A549 treated with Hydrocortisone at 1 μM for 4 hours (cell line): ENCODE measurements at places on chromosomes 13 and 19. TPM values are rescaled to one million over a fixed set of nuclear protein-coding genes. Genes with fewer than 3 reads are reported as not detected.

Gene PPM1N
- total RNA-seq, result 6.8 to 9.0 TPM (median 7.4 TPM) in 5 replicates

Gene RAB4B
- 14.0 to 20.1 TPM (median 17.1 TPM) in 5 replicates for total RNA-seq

Gene SLC8A2
- 0.16 to 0.23 TPM (median 0.22 TPM) in 5 replicates for total RNA-seq

Gene NRTN
- total RNA-seq, result 0.55 to 1.4 TPM (median 1.2 TPM) in 5 replicates

Gene GPR4
- 0.29 to 0.56 TPM (median 0.38 TPM) in 5 replicates for total RNA-seq

Gene GJB6
- total RNA-seq, result 0.06 TPM in 1 of 5 replicates, not detected in the others

Gene CEACAM5
- 1.4 to 2.1 TPM (median 1.6 TPM) in 5 replicates for total RNA-seq

Gene TNFSF9
- total RNA-seq, result 2.3 to 4.8 TPM (median 4.5 TPM) in 5 replicates

Gene TNNT1
- 108 to 144 TPM (median 132 TPM) in 5 replicates for total RNA-seq

Gene RAB20
- total RNA-seq, result 1.5 to 2.1 TPM (median 1.8 TPM) in 5 replicates

Gene CCDC70
- total RNA-seq, result not detected in 5 replicates

Gene NLRP4
- total RNA-seq, result not detected in 5 replicates

Gene CNFN
- total RNA-seq, result 29.2 to 53.3 TPM (median 43.8 TPM) in 5 replicates

Gene ZNF726
- 0.39 to 0.61 TPM (median 0.59 TPM) in 5 replicates for total RNA-seq

Gene ZNF85
- 0.07 to 0.32 TPM (median 0.16 TPM) in 4 of 5 replicates, not detected in the other for total RNA-seq

Gene IZUMO2
- total RNA-seq, result not detected in 5 replicates

Gene ZGLP1
- 0.66 to 2.8 TPM (median 2.3 TPM) in 5 replicates for total RNA-seq

Gene CYP2F1
- total RNA-seq, result not detected in 5 replicates

Gene HIPK4
- 0.22 to 0.32 TPM (median 0.30 TPM) in 5 replicates for total RNA-seq

Gene TMPRSS9
- total RNA-seq, result 0.03 to 0.10 TPM (median 0.07 TPM) in 4 of 5 replicates, not detected in the other
